ENCODE measurements at places on chromosomes 11 and 22.

DNA sequence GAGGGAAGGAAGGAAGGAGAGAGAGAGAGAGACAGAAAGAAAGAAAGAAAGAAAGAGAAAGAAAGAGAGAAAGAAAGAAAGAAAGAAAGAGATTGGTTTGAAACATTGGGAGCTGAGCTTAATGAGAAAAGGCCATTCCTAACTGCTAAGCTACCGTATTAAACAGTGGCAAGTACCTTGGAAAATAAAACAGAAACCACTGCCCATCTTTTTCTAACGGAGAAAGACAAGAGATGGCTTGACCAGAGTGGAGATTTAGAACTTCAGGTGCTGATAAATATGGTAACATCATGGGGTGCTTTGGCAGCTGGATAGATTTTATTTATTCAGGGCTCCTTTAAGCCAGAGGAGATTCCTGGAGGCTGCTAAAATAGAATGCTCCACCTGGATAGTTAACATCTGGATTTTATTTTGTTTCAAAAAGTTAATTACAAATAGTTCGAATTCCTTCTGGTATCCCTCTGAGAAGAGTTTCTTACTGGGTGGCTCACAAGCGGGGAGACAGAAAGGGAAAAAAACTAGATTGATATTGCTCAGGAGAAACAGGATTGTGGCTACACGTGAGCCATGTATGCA is 12.9 kb downstream of the TIMP3 start:
- DNase-seq, result no peak

DNA sequence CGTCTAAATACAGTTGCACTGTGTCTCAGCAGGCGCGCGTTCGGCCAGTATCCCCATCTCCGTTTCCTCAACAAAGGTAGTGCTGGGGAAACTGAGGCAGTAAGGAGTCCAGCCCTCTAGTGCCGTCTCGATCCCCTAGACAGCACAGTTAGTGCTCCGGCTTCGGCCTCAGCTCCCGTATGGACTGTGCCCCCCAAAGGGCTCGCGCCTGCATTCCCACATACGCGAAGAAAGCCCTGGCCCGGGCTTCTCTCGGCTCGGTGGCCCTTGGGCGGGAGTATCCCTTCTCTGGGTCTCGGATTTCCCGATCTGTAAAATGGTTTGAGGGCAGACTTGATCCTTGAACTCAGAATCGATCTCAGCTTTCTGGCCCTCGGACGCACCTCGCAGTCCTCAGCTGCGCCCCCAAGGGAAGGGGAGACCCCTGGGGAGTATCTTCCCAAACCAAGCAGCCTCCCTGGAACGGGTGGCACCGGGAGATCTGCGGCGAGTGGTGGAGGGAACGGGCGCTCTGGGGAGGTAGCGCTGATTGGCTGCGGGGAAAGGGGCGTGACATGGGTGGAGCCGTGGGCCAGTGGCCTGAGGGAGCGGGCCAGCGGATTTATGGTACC is 759 bp upstream of the PEX16 start:
- DNase-seq, result peak; percentile 90

- DNase-seq, result no peak
Measured at GRCh38 chr22:31987218-31987617, 42.9 kb downstream of the YWHAH start.

- no peak for DNase-seq
Measured at GRCh38 chr22:45642986-45643385, 28.6 kb upstream of the ATXN10 start.

GRCh38 chr22:39148727-39149535 is 3.5 kb downstream of the CBX7 start:
- peak; percentile 92 for DNase-seq

DNA sequence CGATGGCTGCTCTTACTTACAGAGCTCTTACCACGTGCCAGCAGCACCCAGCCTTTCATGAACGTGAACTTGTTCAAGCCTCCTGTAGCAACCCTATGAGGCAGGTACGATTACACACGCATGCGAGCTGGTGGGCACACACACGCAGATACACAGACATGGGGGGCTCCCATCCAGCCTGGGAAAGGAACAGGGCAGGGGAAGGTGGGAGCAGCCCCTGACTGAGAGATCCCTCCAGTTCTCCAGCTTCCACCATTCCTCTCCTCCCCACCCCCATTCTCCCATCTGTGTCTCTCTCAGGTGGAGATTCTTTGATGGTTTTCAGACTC is 37.6 kb upstream of the WNT11 start:
- DNase-seq, result no peak

DNA sequence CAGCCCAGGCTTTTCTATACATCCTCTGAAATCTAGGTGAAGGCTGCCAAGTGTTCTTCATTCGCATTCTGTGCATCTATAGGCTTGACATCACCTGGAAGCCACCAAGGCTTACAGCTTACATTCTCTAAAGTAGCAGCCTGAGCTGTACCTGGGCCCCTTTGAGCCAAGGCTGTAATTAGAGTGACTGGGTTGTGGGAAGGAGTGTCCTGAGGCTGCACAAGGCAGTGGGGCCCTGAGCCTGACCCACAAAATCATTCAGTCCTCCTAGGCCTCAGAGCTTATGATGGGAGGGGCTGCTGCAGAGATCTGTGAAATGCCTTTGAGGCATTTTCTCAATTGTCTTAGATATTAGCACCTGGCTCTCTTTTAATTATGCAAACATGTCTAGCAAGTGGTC is 33.0 kb upstream of the RDX start:
- no peak for DNase-seq

- DNase-seq, result no peak
Measured at GRCh38 chr11:88295028-88295427, 42.5 kb downstream of the CTSC start.

DNA sequence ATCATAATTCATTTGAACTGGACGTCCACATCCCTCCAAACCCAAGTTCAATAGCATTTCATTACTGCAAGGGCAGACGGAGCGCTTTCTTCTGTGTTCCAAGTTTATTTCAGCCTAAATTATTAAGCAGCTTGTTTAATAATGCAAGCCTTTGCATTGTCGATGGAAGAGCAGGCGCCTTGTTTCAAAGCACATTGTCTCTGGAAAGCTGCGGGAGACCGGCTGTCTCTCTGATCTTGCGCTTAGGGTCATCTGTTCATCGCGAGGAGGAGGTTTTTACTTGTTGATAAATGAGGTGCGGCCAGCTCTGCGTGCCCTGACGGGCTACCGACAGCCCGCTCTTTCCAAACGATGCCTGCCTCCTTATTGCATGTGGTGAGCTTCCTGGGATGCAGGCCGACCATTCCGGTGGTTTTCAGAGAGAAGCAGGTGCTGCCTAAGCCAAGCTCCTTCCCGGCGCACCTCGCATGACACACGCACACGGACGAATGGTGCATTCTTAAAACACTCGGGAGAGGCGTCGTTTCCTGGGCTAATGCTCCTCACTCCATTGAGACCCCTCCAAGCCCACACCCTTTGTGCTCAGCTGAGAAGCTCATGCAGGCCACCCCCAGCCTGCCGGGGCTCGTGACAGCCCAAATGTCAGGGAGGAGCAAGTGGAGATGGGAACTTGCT is 456.9 kb downstream of the BRD1 start:
- peak; percentile 41 for DNase-seq

- no peak for DNase-seq
Measured at GRCh38 chr11:2725368-2726300, 25.8 kb upstream of the KCNQ1OT1 start.

DNA sequence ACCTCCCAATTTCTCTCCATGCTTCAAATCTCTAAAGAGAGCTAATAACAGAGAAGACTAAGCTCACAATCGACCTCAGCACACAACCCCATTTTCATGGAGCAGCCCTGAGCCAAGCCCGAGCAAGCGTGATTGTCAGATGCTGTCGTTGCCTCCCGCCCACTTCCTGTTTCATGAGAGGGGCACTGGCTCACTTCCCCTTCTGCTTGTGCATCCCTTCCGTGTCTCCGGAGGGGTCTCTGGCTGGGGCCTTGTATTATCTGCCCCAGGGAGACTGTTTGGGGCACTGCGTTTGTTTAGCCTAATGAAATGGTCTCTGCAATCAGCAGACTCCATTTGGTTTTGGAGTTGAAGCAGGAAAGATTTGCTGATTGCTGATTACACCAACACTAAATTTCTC is 181.3 kb upstream of the SEZ6L start:
- no peak for DNase-seq

- DNase-seq, result no peak
Measured at GRCh38 chr11:18776324-18776723, 15.3 kb downstream of the PTPN5 start.

- DNase-seq, result peak; percentile 37
Measured at GRCh38 chr11:124861670-124862069, 3.6 kb upstream of the ROBO3 start.

DNA sequence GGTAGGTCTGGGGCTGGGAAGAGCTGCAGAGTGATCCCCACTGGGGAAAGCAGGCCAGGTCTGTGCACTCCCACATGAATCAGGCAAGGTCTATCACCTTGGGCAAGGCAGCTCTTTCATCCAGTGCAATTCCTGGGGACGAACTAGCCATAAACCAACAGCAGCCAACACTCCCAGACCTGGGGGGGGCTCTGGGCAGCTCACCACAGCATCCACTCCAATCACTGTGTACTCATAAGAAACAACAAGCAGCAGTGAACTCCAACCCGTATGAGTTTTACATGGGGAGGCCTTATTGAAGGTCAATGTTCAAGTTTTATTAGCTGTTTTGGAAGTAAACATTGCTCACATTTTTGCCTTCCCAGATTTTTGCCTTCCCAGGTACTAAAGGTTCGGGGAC is 157.4 kb upstream of the NAV2 start:
- no peak for DNase-seq

- DNase-seq, result peak; percentile 34
Measured at GRCh38 chr22:48782811-48783511, 1044.7 kb downstream of the BRD1 start.

GRCh38 chr11:61928606-61929005 is 11.2 kb upstream of the RAB3IL1 start:
- DNase-seq, result no peak
